ENCODE measurements at places on chromosomes 3 and 15.

DNA sequence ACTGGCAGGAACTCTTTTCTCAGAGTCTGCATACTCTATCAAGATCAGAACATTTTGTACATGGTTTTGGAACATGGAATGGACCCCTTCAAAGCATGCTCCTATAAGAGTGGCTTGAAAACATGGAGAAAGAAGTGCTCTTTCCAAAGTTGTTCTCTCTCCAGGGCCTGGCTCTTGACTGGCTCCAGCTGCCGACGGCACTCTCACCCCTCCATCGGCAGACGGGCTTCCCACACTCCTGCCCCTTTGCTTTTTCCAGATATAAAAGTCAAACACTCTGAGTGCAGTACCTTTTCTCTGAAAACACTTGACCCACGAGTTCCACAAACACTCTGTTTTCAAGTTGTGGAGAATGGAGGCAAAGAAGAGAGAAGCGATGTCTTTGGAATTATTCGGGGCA is 72.5 kb upstream of the ONECUT1 start:
- no peak for DNase-seq

GRCh38 chr3:162729686-162730085 is 1233.1 kb downstream of the OTOL1 start:
- DNase-seq: no peak

- DNase-seq: no peak
These were observed 24.4 kb downstream of the DCBLD2 start for GRCh38 chr3:98877132-98877531.

DNA sequence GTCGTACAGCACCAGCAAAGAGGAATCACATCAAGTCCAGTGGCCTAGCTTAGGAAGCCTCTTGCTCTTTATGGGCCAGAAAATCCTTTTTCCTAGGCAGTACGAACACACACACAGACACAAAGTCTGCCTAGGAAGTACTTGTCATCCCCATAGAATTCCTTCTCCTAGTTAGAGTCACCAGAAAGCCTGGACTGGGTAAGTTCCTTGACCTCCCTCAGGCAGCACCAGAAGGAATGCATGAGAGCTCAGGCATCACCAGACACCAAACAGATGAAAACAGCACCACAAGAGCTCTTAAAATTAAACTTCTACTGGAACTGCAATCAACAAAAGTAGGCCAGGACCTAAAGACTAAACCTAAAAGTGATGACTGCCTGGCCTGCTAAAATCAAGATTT is 192.9 kb upstream of the CCDC54 start:
- no peak for DNase-seq

DNA sequence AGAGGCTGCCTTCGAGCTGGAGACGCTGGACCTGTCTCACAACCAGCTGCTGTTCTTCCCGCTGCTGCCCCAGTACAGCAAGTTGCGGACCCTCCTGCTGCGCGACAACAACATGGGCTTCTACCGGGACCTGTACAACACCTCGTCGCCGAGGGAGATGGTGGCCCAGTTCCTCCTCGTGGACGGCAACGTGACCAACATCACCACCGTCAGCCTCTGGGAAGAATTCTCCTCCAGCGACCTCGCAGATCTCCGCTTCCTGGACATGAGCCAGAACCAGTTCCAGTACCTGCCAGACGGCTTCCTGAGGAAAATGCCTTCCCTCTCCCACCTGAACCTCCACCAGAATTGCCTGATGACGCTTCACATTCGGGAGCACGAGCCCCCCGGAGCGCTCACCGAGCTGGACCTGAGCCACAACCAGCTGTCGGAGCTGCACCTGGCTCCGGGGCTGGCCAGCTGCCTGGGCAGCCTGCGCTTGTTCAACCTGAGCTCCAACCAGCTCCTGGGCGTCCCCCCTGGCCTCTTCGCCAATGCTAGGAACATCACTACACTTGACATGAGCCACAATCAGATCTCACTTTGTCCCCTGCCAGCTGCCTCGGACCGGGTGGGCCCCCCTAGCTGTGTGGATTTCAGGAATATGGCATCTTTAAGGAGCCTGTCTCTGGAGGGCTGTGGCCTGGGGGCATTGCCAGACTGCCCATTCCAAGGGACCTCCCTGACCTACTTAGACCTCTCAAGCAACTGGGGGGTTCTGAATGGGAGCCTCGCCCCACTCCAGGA is 21.1 kb downstream of the NRROS start:
- DNase-seq: no peak

- DNase-seq: no peak
These were observed 45.7 kb downstream of the GSK3B start for GRCh38 chr3:120048355-120049041.

DNA sequence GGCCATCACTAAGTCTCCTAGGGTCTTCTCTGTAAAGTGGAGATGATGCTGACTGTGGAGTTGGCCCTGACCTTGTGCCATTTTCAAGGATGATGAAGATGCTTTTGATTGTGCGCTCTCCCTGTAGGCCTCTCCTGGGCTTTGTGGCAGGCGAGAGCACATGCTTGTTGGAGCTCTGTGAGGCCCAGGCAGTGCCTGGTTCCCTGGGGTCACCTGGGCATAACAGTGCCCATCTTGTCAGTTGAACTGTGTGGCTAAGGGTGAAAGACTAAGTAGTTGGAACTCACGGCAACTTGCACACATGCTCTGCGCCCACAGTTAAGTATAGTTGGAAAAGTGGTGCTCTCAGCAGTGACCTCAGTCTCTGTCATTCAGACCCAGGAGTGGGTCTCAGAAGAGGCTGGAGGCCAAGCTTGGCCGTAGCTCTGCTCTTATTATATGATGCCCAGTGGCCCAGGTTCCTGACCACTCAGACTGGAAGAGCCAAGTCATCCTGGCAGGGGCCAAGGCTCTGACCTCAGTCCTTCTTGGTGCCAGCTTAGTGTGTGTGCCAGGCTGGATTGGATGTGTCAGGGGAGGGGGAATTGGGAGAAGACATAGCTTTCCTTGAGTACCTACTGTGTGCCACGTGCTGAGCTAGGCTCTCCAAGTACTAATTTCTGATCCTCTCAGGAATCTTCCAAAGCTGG is 154.6 kb downstream of the EEFSEC start:
- DNase-seq: no peak

DNA sequence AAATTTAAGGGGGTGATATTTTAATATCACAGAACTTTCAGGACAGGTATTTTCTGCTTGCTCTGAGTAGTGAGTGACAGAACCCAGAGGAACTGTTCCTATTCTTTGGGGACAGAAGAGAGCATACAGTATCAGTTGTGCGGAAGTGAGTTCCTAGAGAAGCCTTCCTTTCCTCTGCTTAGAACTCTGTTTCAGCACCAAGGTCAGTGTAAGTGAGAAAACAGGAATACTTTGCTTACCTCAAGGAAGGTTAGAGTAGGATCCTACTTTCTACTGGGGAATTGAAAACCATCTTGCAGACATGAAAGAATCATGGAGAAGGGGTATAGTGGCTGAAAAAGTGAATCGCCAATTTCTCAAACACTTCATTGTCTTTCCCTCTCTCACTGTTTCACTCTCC is 542.4 kb downstream of the SQOR start:
- DNase-seq: no peak

GRCh38 chr3:10602769-10603768 is 97.7 kb upstream of the ATP2B2 start:
- no peak for DNase-seq

DNA sequence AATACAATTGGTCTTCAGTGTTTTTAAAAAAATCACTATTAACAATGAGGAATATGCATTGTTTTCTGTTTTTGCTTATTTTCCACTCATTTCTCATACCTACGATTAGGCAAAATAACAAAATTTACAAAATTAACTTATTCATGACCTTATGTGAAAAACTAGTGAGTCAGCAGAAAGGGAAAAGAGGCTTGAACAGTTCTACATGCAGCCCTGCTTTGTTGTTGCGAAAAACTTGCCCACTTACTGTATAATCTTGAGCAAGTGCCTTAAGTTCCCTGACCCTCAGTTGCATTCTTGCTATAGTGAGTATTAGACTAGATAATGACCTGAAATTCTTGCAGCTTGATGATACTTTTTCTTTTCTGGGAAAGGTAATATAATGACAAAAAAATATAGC is 551.1 kb upstream of the BCHE start:
- DNase-seq: no peak

GRCh38 chr3:171284308-171285075 is 175.7 kb downstream of the TNIK start:
- no peak for DNase-seq

- DNase-seq: no peak
These were observed 206.7 kb downstream of the THRB start for GRCh38 chr3:24287755-24288450.

GRCh38 chr15:76823890-76824289 is 81.2 kb downstream of the SCAPER start:
- DNase-seq: no peak

- no peak for DNase-seq
These were observed 65.0 kb downstream of the TRIM69 start for GRCh38 chr15:44801364-44801763.

All from NCI-H2227 treated with DMSO at 0.1 percent for 48 hours (cell line).